ENCODE measurements at places on chromosomes 2 and 18.
A peak's percentile ranks its signal among the peaks of the same experiment; 100 is the strongest.

DNA sequence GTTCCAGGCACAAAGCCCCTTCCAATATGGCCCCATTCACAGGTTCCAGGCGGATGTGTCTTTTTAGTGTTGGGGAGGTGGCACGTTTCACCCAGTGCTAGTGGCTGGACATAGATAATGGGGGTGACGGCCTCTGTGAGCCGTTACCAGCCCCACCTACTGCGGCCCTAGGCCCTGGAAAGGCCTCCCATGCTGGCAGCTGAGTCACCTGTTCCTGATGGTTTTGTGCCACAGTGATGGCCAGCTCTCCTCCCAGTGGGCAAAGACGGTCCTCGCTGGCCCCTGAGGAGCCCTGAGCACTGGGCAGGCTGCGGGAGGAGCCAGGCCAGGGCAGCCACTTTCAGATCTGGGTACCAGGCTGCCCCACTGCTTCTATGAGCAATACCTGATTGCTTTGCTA is 40.0 kb upstream of the GPC1 start:
- DNase-seq = no peak

DNA sequence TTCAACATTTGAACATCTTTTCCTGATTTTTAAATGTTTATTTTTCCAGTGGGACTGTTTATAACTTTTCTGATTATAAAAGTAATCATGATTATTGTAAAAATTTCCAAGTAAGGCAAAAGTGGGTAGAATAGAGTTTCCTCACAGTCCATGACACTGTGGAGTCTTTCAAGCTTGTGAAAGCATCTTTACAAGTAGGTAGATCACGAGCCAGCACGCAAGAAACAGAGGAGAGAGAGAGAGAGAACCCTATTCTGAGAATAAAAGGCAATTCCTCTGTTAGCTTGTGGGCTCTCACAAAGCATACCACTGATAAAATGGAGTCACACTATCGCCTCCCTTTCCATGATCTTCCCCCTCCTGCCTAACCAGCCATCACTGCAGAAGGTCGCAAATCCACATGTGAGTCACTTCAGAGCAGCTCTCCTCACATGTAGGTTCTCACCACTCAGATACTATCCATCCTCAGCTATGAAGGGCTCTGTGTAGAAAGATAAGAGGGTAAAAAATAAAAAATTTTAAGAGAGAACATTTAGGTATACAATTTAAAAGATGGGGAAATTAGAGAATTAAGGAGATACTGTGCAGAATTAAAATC is 40.3 kb downstream of the AAK1 start:
- no peak for DNase-seq

DNA sequence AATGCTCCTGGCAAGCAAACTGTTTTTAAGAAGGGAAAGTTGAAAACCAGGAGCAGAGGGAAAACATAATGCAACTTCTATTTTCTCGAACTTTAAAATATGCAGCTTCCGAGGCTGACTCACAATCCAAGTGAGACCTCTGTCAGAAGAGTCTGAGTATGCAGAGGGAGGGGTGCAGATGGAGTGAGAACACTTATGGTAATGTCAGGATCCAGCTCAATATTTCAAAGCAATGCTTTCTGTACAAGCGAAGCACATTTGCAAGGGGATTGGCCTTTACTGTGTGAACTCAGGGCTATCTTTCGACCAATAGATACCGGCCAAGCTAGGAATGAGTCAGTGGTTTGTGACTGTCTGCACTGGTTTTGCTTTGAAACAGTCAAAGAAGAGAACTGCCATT is 242.7 kb downstream of the CNTNAP5 start:
- DNase-seq = no peak

- no peak for DNase-seq
Measured at GRCh38 chr18:69787825-69788547, 159.7 kb downstream of the CD226 start.

DNA sequence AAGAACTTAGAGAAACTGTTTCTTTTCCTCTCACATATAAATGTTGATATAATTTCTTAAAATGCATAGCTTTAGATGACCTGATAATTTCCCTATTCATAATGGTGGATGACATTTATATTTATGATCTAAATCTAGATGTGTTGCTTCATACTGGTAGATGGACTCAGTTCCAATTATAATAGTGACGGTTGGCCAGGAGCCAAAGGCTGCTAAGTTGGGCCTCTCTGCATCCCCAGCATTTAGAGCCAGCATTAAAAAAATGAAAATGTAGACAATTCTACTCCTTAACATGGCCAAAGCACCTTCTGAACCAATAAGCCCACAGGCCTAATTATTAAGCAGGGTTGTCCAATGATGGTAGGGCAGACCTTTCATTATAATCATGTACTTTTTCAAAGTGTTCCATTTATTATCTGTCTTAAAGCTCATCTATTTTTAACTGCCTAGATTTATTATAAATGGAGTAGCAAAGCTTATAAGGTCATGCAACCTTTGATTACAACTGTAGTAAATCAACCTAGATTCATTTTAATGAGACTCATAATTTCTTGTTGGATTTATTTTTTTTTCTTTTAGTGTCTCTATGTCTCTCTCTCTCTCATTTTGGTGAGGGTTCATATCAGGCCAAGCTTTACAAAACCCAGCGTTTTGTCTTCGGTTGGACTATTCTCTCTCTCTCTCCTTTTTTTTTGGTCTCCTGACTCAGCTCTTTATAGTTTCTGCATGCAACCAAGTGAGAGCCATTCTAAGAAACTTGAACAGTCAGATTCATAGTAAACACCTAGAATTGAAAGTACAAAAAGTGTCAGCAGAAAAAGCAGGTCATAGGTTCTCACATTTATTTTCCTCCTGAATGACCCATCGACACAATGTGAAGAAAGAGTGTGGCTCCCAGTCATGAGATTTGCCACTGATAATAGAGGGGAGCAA is 2016.1 kb upstream of the PIK3C3 start:
- no peak for DNase-seq

- DNase-seq = no peak
Measured at GRCh38 chr18:49029628-49030027, 78.9 kb upstream of the SMAD7 start.

DNA sequence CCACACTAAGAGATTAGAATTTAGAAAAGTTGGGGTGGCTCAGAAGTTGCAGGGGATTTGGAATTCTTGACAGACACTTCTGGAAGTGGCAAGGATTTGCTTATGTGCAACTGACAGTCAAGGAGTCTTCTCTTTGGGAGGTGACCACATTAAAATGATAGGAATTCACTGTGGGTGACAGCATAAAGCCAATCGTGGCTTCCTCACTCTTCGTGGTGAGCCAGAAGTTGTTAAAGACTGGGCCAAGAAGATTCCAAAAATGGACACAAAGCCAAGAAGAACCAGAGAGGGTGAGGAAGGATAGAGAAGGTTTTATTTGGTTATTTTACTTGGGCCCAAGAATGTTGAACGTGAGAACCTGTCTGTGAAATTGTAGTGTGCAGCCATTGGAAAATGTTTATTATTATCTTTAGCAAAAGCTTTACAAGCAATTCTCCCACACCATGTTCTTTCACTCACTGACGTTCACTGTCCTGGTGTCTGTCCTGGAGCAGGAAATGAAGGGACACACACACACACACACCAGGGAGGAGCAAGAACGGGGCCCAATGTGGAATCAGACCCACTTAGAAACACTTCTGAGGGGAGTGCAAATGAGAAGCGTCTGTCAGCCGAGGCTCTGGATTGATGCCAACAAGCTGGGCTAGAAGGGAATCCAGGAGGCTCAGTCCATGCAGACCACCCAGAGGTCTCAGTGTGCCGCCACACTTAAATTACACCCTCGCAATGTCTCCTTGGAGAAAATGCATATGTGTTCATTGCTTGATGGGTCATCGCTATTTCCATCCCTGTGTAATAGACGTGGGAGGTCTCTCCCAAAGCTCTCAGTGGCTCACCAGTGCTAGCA is 37.2 kb downstream of the STEAP3 start:
- no peak for DNase-seq

DNA sequence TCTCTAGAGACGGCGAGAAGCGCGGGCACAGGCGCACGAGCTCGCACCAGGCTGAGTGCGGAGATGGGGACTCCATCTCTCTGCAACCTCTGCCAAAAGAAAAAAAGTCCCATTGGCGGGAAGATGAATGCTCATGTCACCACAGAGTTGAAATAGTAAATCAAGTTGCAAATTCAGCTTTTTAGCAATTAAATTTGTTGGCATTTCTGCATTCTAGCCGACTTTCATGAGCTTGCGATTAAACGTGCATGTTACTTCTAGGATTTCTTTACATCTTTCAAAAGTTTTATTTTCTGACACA is 588 bp downstream of the CHAC2 start:
- DNase-seq = peak; percentile 37

- no peak for DNase-seq
Measured at GRCh38 chr2:96832754-96833507, 10.9 kb downstream of the ANKRD23 start.

DNA sequence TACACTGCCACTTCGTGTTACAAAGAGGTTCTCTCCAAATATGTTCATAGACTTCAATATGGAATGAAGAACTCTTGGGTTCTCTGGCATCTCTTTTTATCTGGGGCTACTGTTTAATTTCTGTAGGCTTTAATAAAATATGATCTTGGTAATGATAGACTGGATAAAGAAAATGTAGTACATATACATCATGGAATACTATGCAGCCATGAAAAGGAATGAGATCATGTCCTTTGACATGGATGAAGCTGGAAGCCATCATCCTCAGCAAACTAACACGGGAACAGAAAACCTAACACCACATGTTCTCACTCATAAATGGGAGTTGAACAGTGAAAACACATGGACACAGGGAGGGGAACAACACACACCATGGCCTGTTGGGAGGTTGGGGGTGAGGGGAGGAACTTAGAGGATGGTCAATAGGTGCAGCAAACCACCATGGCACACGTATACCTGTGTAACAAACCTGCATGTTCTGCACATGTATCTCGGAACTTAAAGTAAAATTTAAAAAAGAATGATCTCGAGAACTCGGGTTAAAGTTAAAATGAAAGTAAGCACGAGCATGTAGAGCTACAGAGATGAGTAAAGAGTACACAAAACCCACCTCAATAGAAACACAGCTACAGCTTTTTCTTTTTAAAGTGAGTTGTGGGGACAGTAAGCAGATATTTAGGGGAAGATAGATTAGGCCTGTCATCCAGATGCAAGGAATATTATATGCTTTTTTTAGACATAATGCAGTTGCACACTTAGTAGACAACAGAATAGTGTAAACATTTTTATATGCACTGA is 102.3 kb downstream of the SGPP2 start:
- DNase-seq = no peak

DNA sequence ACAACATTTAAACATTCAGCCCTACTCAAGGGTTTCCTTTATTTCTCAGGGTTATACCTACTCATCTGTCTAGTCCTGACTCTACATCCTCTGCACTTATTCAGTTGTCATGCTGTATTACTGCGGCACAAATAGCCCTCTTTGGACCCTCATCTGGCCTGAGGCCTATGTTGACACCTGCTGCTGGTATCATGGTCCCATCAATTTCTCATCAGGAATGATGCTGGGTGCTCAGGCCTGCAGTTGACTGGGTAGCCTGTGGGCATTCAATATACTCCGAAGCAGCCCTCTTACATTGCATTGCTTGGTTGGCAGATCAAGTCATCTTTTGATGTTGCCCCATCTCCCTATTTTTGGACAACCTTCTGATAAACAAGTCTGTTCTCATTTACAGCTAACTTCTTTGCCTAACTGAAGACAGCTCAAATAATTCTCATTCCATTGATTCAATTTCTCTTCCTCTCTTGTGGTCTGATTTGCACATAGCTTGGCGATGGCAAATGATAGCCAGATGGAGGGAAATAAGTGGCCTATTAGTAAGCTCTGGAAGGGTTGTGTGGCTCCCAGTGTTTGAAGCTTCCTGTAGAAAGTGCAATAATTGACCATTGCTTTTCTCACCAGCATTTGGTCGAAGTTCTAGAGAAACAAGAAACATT is 19.1 kb upstream of the MC4R start:
- no peak for DNase-seq

DNA sequence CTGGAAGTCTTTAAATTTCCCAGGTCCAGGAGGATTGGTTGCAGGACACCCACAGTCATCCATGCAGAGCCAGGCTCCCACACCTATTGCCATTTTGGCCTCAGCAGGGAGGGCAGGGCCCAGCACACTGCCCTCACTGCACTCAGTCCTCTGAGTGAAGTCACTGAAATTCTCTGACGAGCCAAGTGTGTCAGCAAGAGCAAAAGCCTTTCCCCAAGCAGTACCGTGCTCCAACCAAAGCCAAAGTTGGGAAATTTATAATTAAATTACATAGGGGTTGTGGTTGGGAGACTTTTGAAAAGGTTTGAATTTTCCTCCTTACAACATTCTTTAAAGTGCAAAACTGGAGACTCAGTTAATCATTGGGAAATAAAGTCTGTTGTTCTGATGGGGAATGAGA is 98.5 kb upstream of the CD226 start:
- DNase-seq = no peak

GRCh38 chr2:184452907-184453306 is 145.4 kb upstream of the ZNF804A start:
- no peak for DNase-seq

DNA sequence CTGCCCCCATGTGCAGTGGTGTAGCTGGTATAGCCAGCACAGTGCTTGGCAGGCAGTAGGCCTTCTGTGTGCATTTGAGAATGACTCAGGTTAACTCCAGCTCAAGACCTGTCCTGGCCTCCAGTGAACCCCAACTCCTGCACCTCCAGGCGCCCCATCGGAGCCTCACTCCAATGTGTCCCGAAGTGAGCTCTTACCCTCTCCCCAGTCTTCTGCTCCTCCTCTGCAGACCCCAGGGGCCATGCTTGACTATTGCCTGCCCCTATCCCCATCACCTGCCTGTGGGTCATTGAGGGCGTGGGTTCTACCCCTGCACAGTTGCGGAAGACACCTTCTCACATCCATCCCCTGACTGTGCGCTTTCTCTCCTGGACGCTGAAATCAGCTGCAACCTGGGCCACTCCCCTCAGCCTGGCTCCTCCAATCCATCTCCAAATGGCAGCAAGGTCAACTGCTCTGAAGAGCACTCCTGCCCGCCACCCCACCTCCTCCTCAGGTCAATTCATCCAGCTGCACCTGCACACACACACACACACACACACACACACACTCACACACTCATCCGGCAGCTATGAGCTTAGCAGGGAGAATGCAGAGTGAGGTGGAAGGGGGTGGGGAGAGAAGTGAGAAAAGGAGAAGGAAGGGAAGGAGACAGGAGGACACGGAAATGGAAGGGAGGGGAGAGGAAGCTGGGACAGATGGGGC is 130.3 kb upstream of the GLI2 start:
- DNase-seq = no peak

GRCh38 chr2:172102391-172103359 is at the start of gene DLX2:
Gene DLX2, minus strand, starts transcription at chr2:172102900. Its CDS starts 362 bp downstream, at chr2:172102538.
- DNase-seq = no peak

DNA sequence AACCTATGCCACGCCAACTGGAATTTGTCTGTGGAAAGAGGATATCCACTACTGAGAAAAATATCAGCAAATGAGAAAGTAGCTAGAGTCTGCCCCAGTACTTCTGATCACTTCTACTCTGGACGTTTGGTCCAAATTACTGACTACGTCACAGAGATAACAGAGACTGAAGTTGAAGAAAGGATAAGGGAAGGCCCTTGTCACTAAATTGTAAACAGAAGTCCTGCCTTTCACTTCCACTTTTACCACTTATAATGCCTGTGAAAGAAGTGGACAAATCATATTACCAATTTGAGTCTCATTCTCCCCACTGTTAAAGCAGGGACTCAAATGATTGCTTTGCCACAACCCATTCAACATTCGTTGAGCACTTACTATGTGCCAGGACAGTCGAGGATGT is 173.9 kb upstream of the ERBB4 start:
- no peak for DNase-seq

Measured in stimulated activated CD8-positive, alpha-beta memory T cell treated with anti-CD3 and anti-CD28 coated beads, Interleukin-7, amount 100 ng/mL, for 48 hours (primary cell).